ENCODE measurements at places on chromosomes 4 and X.

- DNase-seq, result no peak
Measured at GRCh38 chr4:1274871-1275270, 14.8 kb upstream of the MAEA start.

DNA sequence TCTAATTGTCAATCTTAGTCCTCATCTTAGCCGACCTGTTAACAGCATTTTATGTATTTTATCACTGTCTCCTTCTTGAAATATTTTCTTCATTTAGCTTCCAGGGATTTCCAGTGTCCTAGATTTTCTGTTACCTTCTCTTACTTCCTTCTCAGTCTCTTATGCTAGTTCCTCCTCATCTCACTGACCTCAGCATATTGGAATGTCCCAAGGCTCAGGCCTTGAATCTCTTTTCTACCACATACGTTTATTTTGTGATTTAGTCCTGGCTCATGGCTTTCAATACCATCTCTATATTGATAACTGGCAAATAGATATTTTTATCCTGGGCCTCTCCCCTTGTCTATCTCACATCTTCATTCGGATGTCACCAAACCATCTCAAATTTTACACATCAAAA lies 61.1 kb downstream of the IQCM start:
- DNase-seq, result no peak

- no peak for DNase-seq
Measured at GRCh38 chr4:177214935-177215334, 94.7 kb upstream of the NEIL3 start.

- no peak for DNase-seq
Measured at GRCh38 chr4:121829511-121829910, 5.8 kb upstream of the CCNA2 start.

DNA sequence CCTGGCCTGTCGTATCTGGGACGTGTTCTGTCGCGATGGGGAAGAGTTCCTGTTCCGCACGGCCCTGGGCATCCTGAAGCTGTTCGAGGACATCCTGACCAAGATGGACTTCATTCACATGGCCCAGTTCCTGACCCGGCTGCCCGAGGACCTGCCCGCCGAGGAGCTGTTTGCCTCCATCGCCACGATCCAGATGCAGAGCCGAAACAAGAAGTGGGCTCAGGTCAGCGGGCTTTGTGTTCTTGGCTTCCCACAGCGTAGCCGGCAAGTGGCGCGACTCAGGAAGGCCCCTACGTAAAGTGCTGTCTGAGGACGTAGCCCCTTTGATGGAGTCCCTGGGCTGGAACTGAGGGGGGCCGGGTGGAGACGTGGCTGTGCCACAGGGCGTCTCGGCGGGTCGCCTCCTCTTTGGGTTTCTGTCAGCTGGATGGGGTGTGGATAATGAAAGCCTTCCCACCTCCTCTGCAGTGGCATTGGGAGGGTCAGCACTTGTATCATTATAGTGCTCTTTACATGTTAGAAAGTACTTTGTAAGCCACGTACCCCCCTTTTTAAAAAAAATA lies 18.1 kb upstream of the TADA2B start:
- no peak for DNase-seq

DNA sequence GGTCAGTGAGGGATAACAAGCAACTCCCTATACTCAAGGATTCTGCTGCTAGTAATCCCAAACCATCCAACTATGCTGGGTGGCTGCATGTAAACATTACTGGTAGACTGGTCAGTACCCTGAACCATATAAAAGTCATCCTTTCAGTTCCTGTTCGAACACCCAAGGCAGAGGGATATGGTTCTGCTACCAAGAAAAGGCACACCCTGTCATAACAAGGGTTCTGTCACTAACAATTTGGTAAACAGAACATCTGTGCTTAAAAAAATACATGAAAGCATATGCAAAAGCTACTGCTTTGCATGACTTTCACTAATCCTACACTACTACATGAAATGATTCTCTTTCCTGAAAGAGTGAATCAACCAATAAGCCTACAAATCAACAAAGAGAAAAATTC lies 76.8 kb upstream of the MCF2 start:
- no peak for DNase-seq

DNA sequence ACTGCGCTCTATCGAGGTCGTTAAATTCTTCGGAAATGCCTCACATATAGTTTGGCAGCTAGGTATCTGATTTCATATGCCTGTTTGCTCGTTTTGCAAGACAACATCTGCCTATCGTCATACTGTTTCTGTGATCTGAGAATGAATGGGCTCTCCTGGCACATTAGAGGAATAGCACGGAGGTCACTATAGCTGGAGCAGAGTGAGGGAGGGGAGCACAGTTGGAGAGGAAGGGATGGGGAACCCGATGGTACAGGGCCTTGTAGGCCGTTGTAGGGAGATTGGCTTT lies 552 bp downstream of the IKBKG start:
- DNase-seq, result no peak

- DNase-seq, result no peak
Measured at GRCh38 chr4:150078041-150078578, at the start of gene DCLK2. DCLK2 (plus strand) TSS chr4:150078445; CDS start chr4:150079028, 583 bp downstream.

GRCh38 chr4:149884046-149884445 lies 68.4 kb upstream of the IQCM start:
- DNase-seq, result no peak

DNA sequence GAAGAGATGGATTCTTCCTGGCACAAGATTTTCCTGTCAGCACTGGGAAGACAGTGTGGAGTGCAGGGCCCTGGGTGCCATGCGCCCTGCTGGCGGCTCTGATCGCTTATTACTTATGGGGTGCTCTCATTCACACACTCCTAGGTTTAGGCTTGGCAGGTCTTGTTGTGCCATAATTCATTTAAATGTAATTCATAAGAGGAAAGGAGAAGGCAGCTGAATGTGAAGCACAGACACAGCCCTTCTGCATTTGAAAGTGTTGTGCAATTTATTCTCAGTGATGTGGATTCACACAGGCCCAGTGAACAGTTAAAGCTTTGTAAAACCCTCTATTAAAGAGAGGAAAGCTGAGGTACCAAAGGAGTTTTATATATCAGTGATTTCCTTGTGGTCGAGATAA lies 249.7 kb downstream of the C4orf33 start:
- DNase-seq, result no peak

Measured in NCI-H2081 treated with DMSO at 0.1 percent for 48 hours (cell line).